ENCODE measurements at places on chromosomes 4 and X. TPM values are rescaled to one million over a fixed set of nuclear protein-coding genes. Genes with fewer than 3 reads are reported as not detected.

Gene F9
- not detected for total RNA-seq

Gene DMD
- total RNA-seq: not detected

Gene TNIP3
- total RNA-seq: 0.39 TPM

Gene PNMA5
- not detected for total RNA-seq

Gene EXOC1L
- total RNA-seq: not detected

Gene RTL9
- 0.09 TPM for total RNA-seq

Gene IL1RAPL1
- not detected for total RNA-seq

Gene SYNPO2
- total RNA-seq: 1.0 TPM

Gene TMSB15C
- not detected for total RNA-seq

Gene TMEM156
- 17.8 TPM for total RNA-seq

Gene TKTL2
- not detected for total RNA-seq

Gene EIF2S3
- 115 TPM for total RNA-seq

Gene GRIPAP1
- 23.8 TPM for total RNA-seq

All from A549 treated with ZK216348 at 1 μM for 4 hours (cell line).